ENCODE measurements at places on chromosomes 4 and X.

DNA sequence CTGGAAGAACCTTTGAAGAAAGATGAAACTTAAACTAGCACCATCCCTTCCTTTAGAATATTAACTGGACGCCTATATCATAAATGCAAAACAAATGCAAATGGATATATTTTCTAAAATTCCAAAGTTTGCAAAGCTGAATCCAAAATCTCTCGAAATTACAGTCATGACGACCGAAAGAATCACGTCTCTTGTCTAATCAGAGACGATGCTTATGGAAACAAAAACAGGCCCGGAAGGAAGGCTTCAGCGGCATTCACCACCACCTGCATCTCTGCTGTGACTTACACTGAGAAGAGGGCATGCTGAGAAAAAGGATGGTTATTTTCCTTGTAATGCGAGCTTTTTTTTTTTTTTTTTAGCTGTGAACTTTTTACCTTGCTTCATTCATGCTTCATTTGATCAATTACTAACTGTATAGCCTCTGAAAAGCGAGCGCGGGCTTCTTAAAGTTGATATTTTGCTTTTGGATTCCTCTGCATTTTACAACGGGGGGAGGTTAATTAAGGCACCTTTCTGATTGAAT is 209.3 kb downstream of the SOWAHB start:
- no peak for DNase-seq

DNA sequence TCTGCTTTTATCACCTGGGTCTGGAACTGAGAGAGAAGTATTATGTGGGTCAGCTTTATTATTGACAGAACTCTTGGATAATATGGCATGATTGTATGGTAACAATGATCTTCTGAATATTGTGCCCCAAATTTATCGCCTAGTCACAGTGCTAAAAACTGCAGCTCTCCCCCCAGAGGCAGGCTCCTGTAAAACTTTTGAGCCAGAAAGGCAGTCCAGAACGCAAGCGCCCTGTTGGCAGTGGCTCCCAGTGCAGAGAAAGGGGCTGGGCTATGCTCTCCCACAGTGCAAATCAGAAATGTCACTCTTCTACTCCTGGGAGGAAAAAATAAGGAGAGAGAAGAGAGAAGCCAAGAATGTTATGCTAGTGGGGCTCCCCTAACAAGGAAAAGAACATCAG is 50.5 kb downstream of the HELT start:
- DNase-seq = no peak

DNA sequence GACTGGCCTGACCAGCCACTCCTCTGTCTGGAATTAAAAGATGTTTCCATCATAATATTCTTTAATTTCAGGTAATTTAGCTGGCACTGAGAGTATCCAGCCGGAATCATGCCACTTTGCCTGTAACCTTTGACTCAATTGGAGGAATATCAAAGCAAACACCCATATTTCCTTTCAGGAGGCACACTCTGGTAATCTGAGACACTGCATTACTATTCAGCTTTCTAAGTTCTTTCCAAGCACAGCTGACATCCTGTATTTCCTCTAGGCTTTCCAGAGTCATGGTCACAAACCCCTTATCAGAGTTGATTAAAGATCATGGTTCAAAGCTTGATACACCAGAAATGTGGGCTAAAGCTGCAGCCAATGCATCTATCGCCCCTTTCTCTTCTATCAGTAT is 29.3 kb downstream of the INTS12 start:
- peak; percentile 48 for DNase-seq

DNA sequence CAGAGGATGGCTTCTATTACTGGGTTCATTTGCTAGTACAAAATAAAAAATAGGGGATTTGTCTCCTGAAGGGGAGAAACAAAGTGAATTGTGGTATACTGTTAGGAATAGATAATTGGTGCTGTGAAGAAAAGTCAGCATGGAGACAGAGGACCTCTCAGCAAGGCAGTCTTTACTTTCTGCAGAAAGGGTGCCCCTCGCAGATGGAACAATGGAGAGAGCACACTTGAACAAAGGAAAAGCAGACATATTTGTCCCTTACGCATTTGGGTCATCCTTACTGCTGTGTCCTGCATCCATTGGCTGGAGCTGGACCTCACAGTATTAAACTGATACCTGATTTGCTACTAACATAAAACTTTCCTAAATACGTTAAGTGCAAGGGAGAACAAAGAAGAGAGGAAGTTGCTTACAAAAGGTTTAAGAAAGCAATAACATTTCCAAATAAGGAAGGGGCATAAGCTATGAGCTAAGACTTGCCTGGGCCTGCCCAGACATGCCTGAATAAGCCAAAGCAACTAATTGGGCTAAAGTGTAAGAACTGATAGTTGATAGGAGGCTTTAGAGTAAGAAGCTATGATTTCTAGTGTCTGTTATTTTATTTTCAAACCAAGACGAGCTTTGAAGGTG is 83.8 kb downstream of the CCKAR start:
- no peak for DNase-seq

- DNase-seq = no peak
Measured at GRCh38 chr4:153094435-153094834, 109.8 kb upstream of the TRIM2 start.

DNA sequence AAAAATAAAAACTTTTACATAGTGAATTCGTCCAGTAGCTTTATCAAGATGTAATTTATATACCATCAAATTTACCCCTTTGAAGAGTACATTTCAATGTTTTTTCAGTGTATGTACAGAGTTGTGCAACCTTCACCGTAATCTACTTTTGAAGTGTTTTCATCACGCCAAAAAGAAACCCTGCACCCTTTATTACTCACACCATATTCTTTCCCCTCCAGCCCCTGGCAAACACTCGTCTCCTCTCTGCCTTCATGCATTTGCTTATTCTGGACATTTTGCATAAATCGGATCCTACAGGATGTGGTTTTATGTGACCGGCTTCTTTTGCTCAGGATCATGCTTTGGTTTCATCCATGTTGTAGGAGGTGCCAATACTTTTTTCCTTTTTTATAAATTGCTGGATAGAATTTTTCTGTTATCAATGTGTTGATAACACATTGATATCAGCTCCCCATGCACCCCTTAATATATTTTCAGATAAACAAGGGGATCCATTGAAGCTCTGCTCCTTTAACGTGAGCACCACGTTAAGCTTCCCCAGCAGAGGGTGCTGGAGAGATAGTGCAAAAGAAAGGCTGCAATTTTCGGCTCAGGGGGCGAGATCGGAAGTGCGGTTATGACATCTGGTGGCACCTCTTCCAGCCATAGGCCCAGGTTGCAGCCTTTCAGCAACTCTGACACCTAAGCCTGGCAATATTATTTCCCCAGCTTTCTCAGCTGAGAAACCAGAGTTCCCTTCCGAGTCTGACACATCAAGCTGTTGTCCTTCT is 100.1 kb upstream of the VCX3B start:
- DNase-seq = peak; percentile 3

- no peak for DNase-seq
Measured at GRCh38 chrX:23548164-23548563, 119.1 kb upstream of the PRDX4 start.

DNA sequence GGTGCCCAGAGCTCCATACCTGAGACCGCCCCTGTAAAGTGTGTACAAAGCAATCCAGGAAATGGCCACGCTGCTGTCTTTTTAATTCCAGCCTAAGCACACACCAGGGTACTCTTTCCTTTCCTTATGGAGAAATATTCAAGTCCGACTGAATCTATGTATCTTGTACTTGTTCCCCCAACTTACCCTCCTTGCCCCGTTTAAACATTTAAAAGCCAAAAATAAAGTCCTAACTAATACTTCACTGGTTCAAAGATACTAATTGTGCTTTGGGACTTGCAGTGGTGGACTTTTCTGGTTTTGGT is 731 bp upstream of the AMMECR1 start:
- peak; percentile 67 for DNase-seq

- DNase-seq = no peak
Measured at GRCh38 chr4:55654131-55654530, 18.0 kb upstream of the NMU start.

DNA sequence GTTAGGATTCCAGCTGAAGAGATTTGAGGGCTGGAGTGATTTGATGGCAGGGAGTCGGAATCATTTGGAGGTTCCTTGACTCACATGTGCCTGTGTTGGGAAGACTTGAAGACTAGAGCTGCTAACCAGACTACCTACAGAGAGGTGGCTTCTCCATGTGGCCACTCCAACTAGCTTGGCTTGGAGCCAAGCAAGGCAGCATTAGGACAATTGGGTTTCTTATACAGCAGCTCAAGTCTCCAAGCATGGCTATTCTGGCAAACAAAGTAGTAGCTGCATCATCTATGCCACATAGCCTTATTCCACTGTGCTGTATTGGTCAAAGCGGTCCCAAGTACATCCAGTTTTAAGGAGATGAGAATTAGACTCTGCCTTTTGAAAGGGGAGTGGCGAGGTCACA is 171.7 kb upstream of the SLC4A4 start:
- no peak for DNase-seq

- peak; percentile 60 for DNase-seq
Measured at GRCh38 chr4:182556580-182556979, 313.4 kb downstream of the TENM3 start.

DNA sequence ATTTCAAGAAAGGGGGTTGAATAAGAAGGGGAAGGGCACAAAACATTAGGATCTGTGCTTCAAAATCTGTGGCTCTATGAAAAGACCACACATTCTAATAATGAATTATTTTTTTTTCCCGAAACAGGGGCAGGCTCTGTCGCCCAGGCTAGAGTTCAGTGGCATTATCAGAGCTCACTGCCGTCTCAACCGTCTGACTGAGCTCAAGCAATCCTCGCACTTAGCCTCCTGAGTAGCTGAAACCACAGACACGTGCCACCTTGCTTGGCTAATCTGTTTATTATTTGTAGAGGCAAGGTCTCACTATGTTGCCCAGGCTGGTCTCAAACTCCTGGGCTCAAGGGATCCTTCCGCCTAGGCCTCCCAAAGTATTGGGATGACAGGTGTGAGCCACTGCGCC is 33.4 kb downstream of the ACSL1 start:
- no peak for DNase-seq

DNA sequence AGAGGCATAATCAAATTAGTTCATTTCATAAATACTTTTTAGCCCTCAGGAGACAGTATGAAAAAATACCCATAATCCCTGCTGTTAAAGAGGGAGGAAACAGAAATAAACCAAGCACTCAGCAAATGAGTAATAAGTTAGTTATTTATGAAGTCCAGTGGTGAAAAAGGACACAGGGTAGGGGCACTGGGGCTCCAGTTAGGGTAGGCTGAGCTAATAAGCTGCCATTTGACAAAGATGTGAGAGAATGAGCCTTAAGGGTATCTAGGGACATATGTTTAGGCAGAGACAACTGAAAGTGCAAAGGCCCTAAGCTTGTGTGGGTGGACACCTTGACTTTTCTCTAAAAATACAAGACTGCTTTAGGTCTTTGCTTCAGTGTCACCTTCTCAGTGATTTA is 94.4 kb downstream of the IL15 start:
- DNase-seq = no peak

DNA sequence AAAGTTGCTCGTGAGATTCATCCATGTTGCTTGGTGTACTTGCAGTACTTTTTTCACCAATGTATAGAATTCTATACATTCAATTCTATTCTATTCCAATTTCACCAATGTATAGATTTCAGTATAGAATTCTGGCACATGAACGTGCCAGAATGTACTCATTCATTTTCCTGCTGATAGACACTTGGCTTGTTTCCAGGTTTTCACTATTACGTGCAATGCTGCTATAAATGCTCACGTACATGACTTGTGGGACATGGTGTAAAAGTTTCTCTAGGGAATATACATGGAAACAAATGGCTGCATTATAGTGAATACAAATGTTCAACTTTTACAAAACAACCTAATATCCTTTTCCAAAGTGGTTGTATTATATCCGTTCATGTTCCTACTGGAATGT is 6.8 kb upstream of the CXorf66 start:
- DNase-seq = no peak

DNA sequence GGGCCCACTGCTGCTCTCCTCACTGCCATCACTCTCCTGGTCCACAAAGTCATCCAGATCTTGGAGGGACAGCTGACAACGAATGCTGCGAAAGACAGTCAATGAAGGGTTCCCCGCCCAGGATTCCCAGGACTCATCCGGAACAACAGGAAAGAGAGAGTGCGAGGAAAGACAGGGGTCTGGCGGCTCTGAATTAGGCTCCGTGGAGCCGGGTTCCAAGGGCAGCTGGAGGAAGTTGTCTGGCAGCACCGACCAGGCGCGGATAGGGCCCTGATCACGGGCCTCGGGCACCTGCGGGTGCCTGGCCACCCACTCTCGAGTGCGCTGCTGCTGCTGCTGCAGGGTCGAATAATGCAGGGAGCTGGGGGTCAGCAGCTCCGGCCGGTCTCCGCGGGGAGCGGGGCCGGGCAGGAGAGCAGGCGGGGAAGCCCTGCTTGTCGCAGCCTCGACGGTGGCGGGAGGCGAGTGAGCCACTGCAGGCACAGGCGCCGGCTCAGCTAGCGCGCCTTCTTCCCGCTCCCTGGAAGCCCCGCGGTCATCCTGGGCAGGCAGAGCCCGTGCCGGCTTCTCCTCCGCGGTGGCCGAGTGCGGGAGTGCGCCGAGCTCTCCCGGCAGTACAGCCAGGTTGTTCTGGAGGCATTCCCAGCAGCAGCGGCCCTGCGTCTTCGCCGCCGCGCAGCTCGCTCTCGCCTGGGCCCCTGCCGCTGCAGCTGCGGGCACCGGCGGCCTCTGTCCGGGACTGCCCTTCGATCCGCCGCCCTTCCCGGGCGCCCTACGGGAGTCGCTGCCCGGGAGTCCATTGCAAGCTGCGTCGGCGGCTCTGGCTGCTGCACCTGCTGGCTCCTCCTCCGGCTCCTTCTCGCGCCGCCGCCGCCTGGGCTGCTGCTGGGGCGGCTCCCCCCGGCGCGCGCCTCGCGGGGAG is 1.1 kb downstream of the SOWAHB start:
- DNase-seq = no peak

GRCh38 chr4:161663844-161664243 is 500.0 kb downstream of the FSTL5 start:
- DNase-seq = no peak

DNA sequence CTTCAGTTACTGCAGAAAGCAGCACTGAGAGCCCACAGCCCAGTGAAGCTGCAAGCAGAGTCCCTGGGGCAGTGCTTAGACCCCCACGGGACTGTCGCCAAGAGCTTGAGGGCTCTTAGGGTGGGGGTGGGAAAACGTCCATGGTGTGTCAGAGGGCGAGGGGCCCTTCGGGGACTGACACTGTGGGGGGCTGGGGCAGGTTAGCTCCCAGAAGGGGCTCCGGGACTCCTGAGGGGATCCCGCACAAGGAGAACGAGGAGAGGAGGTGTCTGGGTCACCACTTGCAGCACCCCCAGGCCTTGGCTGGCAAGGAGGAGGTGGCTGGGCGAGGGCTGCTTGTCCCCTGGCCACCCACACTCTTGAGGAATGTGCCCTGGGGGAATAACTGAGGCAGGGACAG is 20.8 kb downstream of the NAT8L start:
- DNase-seq = no peak

DNA sequence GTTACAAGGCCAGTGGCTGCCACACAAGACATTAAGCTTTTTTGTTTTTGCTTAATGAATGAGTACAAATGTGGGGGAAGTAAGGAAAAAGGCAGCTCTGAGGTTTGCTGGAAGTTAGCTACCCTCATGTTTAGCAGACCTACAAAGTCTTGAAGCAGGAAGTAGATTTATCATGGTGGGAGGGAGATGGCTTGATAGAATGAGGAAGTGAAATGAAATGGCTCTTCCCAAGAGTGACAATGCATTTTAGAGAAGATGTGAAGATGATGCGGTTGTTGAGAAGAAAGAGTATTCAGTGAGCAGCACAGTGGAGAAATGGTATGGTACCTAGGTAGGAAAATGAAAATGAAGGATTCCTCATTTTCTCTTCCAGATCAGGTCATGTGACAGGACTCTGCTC is 108.0 kb downstream of the SLIT2 start:
- DNase-seq = no peak

All from NCI-H2029 treated with DMSO at 0.1 percent for 48 hours (cell line).